Right lobe of liver (tissue), 6 donors: ENCODE measurements at places on chromosomes 3 and 15. TPM values are rescaled to one million over a fixed set of nuclear protein-coding genes. Genes with fewer than 3 reads are reported as not detected.

The ARHGAP11A gene
- 1.0 TPM for total RNA-seq

DNA sequence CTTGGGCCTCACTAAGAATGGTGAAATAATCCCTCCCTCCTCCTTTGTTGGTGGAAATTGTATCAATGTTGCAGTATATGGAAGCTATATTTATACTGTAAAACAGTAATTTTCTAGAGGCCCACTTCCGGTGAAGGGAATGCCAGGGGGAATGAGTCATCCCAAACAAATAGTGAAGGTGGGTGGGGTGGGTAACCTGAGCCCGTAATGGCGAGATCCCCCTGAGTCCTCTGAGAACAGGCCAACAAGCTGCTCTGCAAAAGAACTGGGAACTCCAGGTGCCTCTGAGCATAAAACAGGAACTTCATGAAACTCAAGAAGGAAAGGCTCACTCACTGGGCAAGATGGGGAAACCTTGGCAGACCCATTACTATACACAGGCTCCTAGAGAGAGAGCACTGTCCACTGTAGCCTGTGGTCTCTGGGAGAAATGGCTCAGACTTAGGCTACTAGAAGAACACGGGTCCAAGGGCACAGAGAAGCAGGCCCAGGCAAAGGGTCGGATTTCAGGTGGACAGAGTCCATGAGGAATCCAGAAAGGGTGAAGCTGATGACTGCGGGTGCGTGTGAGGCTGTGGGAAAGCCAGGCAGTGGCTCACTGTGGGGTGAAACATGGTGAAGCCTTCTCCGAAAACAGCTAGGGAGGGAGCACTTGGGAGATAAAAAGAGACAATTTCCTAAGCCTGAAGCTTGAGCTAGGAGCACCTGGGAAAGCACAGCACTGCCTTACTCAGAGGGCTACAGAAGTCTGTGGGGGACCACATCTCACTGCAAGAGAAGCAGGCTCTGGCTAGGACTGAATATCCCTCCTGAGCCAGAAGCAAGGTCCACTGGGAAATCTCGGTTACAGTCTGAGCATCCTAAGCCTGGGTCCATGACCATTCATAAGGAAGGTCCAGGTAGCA, 19.8 kb downstream of the LARP6 start:
- no peaks in the 10 kb centered on the region for H3K36me3 ChIP-seq
- no peak for DNase-seq
- no peak overlapping the region for H3K4me3 ChIP-seq
- no peaks in the 10 kb centered on the region for H3K27me3 ChIP-seq

DNA sequence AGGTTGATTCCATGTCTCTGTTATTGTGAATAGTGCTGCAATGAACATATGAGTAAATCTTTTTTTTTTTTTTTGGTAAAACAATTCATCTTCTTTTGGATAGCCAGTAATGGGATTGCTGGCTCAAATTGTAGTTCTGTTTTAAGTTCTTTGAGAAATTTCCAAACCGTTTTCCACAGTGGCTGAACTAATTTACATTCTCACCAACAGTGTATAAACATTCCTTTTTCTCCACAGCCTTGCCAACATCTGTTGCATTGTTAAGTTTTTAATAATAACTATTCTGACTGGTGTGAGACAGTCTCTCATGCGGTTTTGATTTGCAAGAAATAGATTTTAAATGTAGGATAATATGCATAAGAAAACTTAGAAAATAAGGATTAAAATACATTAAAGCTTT, 279.0 kb upstream of the EPHA3 start:
- H3K36me3 ChIP-seq = no peaks in the 10 kb centered on the region
- no peaks in the 10 kb centered on the region for H3K27me3 ChIP-seq
- H3K4me1 ChIP-seq = no peaks in the 10 kb centered on the region
- no peak for DNase-seq

- no peaks in the 10 kb centered on the region for H3K4me1 ChIP-seq
- H3K27me3 ChIP-seq = no peaks in the 10 kb centered on the region
- no peak for DNase-seq
- H3K4me3 ChIP-seq = no peak overlapping the region
- no peak overlapping the region for H3K27ac ChIP-seq
These were observed 428.3 kb downstream of the CNTN4 start for GRCh38 chr3:2526926-2527325.

DNA sequence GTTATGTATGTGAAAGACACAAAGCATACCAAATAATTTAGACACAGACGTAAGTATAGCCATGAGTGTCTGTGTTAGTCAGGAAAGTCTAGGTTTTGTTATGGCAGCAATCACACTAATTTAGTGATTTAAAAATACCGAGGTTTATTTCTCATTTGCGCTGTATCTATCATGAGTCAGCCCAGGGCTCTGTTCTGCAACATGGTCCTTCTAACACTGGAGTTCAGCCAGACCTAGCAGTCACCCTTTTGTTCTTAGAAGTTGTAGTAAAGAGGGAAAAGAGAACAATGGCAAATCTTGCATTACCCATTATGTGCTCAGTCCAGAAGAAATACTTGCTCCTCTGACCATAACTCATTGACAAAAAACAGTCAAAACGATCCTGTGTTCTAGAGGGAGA, 311.5 kb downstream of the NLGN1 start:
- DNase-seq = no peak
- no peak overlapping the region for H3K4me3 ChIP-seq
- H3K27ac ChIP-seq = no peak overlapping the region
- H3K4me1 ChIP-seq = no peaks in the 10 kb centered on the region
- no peaks in the 10 kb centered on the region for H3K36me3 ChIP-seq

DNA sequence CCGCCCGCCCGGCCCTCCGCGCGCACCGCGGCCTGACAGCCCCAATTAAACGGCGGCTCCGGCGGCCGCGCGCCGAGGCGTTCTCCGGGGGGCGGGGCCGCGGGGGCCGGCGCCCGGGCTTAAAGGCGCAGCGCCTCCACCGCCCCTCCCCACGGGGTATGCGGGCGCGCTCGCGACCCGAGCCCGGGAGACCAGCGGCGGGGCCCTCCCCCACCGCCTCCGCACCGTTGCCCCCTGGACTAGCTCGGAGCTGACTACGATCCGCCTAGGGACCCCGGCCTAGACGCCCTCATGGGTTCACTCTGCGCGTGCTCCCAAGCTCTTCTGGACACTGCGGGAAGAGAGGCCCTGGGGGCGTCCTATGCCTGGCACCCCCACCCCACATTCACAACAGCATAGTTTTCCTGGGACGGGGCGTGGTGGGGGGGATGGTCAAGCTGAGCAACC, at the start of gene DUSP7:
DUSP7 (minus strand) TSS at position 51 of the 447 bp plus-strand sequence. CDS start 205 bp downstream, outside the sequence.
- H3K27ac ChIP-seq = peak within 1 kb of the TSS; percentile 66
- peak within 1 kb of the TSS; percentile 57 for H3K4me3 ChIP-seq
- no peaks in the 10 kb centered on the region for H3K27me3 ChIP-seq
- no peaks in the 10 kb centered on the region for H3K36me3 ChIP-seq
- DNase-seq = peak; percentile 77
- H3K4me1 ChIP-seq = peaks cover 15% of the 10 kb centered on the region

GRCh38 chr15:85099195-85099803, 117.6 kb downstream of the PDE8A start:
- no peak for DNase-seq
- H3K27me3 ChIP-seq = no peaks in the 10 kb centered on the region
- H3K4me1 ChIP-seq = no peaks in the 10 kb centered on the region
- no peak overlapping the region for H3K4me3 ChIP-seq
- H3K27ac ChIP-seq = no peak overlapping the region
